ENCODE measurements at places on chromosomes 4 and X.

- no peak for DNase-seq
Measured at GRCh38 chrX:21658746-21659145, 616 bp upstream of the KLHL34 start.

DNA sequence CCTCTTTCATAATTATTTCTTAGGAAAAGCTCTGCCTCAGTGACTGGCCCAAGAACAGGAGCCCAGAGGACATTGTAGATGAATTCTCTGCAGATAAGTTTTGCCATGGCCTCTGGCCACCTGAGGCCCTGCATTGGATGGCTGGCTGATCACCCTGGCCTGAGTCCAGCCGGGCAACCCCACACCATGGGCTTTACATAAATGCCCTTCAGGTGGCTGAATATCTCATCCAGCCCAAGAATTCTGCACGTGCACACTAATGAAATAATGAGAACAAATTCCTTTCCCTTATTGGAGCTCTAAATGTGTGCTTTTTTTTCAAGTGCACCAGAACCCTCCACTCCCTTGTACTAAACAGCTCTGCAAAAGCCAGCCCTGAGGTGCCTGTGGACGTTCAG, 65.7 kb downstream of the IRF2 start:
- no peak for DNase-seq

- DNase-seq = no peak
Measured at GRCh38 chr4:38509551-38509950, 154.4 kb upstream of the KLF3 start.

DNA sequence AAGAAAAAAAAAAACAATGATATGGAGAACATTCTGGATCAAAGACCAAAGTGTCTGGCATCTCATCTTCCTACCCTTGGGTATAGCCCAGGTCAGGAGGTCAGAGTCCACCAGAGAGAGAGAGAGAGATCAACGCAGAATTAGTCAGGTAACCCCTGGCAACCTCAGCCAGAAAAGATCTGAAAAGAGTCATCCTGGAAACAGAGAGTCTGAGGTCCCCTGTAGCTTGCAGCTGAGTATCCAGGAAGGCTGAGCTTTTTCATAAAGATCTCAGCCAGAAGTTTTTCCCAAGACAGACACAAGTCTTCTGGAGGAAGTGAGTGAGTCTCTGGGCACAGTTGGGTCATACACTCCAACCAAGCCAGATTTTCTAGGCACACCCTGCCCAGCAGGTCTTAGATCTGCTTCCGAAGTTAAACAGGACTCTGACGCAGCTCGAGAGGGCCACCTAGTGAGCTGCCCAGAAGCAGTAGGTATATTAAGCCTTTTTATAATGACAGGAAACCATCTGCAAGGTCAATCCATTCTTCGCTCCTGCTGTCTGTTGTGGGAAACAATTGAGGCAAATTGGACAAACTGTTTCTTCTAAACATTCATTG, 35.7 kb downstream of the ACE2 start:
- DNase-seq = no peak

- DNase-seq = no peak
Measured at GRCh38 chrX:2691543-2692220, 587 bp downstream of the CD99 start.

- DNase-seq = no peak
Measured at GRCh38 chrX:134712272-134712671, 54.0 kb upstream of the PLAC1 start.

DNA sequence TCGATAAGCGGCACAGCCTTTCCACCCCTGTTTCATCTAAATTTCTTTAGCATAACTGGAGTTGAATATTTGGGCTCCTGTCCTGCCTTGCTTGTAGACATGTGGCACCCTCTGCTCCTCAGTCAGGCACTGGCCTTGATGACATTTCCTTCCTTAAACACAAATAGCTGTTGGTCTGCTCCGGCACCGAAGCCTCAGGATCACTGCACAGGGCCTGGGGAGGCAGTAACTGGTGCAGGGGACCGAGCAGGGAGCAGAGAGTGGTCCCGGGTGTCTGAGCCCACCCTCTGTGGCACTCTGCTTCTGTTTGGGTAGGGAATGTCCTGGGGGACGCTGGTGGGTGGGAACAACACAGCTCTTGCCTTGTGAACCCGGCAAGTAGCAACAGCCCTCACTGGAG, 13.6 kb downstream of the RGS12 start:
- DNase-seq = no peak

DNA sequence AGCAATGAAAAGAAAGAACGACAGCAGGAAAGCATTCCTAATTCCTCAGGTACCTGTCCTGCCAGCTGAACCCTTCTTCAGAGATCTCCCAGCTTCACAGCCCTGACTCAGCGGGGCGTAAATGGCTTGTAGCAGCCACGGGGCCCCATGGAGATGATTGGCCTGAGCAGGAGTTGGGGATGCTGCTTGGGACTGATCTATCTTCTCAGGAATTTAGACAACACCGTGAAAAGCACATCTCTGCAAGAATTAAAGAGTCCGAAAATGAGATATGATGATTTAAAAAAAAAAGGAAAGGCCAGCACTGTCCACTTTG, 22.5 kb upstream of the SLC25A4 start:
- DNase-seq = no peak

GRCh38 chr4:153781717-153782416, 7.0 kb downstream of the SFRP2 start:
- DNase-seq = no peak

DNA sequence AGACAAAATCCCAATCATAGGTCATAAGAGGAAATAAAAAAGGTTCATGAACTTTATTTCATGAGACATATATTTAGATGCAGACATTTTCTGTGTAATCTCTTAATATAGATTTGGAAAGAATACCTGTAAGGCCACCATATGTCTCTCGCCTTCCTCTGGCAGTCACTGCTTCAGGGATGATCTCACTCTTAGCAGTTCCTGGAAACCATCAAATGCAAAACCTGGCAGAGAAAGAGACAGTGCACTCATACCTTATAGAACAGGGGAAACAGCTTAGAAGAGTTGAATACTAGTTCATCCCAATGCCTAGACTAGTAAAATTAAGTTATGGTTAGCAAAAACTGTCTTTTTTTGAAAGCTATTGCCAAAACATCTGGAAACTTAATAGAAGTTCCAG, 243.3 kb downstream of the GASK1B start:
- DNase-seq = no peak

- DNase-seq = no peak
Measured at GRCh38 chr4:38145033-38145678, 185.0 kb downstream of the PTTG2 start.

DNA sequence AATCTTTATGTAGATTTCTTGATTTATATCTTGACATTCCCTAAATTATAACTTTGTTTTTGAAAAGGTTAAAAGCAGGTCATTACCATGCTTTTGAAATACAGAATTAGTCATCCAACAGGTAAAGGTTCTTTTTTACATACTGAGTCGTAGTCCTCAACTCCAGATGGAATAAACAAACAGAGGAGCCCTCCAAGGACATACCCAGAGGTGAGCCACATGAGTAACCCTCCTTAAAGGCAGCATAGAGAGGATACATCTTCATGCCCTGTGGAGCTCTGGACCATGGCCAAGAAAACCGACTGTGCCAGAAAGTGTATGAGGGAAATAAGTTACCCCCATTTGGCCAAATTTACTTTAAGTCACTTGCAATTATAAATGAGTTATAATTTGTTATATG, 95.3 kb upstream of the MCF2 start:
- DNase-seq = no peak

DNA sequence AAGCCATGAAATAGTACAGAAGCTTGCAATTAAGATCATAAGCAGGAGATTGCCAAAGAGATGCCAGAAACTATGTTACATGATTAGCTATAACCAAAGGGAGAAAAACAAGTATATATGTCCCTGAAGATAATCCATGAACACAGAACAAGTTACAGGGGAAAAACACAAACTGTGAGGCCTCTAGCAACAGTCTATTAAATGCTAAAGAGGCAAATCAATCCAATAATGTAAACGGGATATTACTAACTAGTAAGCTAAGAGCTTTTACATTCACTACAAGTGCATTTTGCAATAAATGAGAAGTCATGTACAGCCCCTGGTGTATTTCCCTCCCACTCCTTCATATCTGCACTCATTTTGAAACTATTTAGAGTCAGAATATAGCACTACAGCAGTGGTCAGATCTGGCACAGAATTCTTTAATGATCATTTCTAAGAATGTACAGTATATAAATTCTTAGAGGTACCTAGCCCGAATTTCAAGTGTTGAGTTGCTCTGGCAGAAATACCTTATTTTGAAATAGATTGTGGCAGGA, 449.8 kb upstream of the SMIM31 start:
- no peak for DNase-seq

DNA sequence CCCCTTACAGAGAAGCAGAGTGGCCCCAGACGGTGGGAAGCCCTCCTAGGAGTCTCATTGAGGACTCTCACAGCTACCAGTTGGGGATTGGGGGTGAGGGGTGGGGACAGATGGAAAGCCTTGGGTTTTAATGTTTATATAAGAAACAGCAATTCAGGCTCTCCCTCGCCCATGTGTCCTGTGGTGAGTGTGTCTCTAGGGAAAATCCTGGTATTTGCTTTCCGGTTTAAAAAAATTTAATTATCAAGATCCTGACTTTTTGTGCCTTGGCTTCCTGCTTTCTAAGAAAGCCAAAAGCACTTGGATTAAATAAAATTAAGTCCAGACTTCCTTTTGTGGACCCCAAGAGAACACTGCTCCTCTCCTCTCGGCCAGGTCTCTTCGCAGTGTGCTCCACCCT, 93.8 kb downstream of the SOWAHB start:
- no peak for DNase-seq

- no peak for DNase-seq
Measured at GRCh38 chr4:161799710-161800109, 364.1 kb downstream of the FSTL5 start.

- no peak for DNase-seq
Measured at GRCh38 chrX:125288343-125288742, 31.3 kb upstream of the TEX13C start.

GRCh38 chr4:119313237-119313636, 8.7 kb downstream of the FABP2 start:
- DNase-seq = no peak

- no peak for DNase-seq
Measured at GRCh38 chr4:168908851-168909273, 101.2 kb downstream of the CBR4 start.

DNA sequence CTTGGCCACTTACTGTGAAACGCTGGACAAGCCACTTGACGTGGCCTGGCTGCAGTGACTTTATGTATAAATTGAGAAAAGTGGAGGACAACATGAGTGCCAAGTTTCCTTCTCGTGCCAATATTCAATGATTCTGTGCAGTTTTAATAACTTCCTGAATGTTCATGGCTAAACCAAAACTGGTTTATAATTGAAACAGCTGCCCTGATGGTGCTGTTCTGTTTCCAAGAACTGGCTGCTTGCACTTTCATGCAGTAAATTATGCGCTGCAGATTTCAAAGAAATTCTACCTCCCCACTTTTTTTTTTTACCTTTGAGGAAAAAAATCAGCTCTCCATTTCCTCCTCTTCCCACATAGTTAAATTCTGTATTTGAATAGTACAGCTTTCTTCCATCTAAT, 205.2 kb upstream of the CASK start:
- no peak for DNase-seq

DNA sequence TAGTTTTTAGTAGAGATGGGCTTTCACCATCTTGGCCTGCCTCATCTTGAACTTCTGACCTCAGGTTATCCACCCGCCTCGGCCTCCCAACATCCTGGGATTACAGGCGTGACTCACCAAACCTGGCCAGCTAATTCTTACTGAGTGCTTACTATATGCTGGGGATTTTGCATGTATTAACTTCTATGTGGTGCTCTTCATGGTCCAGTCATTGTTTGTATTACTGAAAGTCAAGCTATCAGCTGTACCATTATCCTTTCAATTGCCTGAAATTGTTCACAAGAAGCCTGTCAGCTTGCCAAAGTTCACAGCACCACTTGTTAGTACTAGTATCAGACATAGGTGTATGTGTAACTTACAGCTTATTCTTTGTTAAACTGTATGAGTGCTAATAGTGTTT, 1272.1 kb downstream of the ARAP2 start:
- DNase-seq = no peak

- no peak for DNase-seq
Measured at GRCh38 chrX:113157496-113157895, 316.9 kb upstream of the AMOT start.

DNA sequence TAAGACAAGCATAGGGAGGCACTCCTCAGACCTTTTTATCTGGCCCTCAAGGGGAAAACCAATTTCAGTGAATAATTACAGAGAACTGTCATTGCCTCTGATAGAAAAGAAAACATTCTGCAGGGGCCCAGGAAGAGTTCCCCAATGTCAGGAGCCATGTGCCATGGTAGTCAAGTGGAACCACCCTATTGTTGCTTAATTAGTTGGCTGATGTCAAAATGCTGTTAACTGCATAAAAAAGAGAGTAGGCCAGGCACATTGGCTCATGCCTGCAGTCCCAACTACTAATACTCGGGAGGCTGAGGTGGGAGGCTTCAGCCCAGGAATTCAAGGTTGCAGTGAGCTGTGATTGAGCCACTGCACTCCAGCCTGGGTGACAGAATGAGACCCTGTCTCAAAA, 28.6 kb upstream of the OGT start:
- DNase-seq = no peak

- no peak for DNase-seq
Measured at GRCh38 chr4:84050015-84050414, 449.1 kb downstream of the NKX6-1 start.

- DNase-seq = no peak
Measured at GRCh38 chrX:150897421-150898320, 797 bp downstream of the CD99L2 start.

- DNase-seq = no peak
Measured at GRCh38 chr4:83335701-83336100, 1.1 kb upstream of the HPSE start.

- DNase-seq = no peak
Measured at GRCh38 chrX:15242899-15243555, 26.9 kb downstream of the ASB9 start.

DNA sequence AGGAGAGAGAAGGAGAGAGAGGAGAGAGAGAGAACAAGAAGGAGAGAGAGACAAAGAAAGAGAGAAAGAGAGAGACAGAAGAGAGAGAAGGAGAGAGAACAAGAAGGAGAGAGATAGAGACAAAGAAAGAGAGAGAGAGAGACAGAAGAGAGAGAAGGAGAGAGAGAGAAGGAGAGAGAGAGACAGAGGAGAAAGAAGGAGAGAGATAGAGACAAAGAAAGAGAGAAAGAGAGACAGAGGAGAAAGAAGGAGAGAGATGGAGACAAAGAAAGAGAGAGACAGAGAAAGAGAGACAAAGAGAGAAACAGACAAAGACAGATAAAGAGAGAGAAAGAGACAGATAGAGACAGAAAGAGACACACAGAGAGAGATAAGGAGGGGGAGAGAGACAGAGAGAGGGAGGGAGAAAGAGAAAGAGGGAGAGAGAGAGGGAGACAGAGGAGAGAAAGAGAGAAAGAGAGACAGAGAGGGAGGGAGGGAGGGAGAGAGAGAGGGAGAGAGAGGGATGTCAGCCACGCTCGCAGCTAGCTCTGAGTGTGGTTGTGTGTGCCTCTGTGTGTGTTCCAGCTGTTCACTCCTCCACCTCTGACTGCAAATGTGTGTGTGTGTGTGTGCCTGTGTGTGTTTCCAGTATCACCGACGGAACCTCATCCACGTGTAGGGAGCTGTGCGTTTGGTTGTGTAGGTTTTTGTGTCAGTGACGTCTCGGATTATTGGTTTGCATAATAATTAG, 105.8 kb downstream of the CRLF2 start:
- no peak for DNase-seq

Measured in D721Med (cell line).